ENCODE measurements at places on chromosomes 4 and X. TPM values are rescaled to one million over a fixed set of nuclear protein-coding genes. Genes with fewer than 3 reads are reported as not detected.

The BGN gene
- 298 TPM for polyA plus RNA-seq

GRCh38 chr4:83356899-83357661, 22.4 kb upstream of the HPSE start:
- H3K36me3 ChIP-seq, result no peaks in the 10 kb centered on the region
- H3K27me3 ChIP-seq, result no peaks in the 10 kb centered on the region
- peak; percentile 91 for DNase-seq
- H3K27ac ChIP-seq, result peak overlapping the region; percentile 76
- H3K4me1 ChIP-seq, result peaks cover 6% of the 10 kb centered on the region
- H3K4me3 ChIP-seq, result no peak overlapping the region

GRCh38 chr4:22478426-22478825, 37.4 kb downstream of the ADGRA3 start:
- DNase-seq, result no peak
- H3K36me3 ChIP-seq, result no peaks in the 10 kb centered on the region
- H3K27ac ChIP-seq, result no peak overlapping the region
- H3K4me1 ChIP-seq, result peaks cover 11% of the 10 kb centered on the region
- H3K4me3 ChIP-seq, result no peak overlapping the region
- H3K27me3 ChIP-seq, result no peaks in the 10 kb centered on the region

- H3K4me3 ChIP-seq, result no peak overlapping the region
- H3K27me3 ChIP-seq, result no peaks in the 10 kb centered on the region
- no peak overlapping the region for H3K27ac ChIP-seq
- H3K4me1 ChIP-seq, result no peaks in the 10 kb centered on the region
- no peak for DNase-seq
- no peaks in the 10 kb centered on the region for H3K36me3 ChIP-seq
Observed at GRCh38 chrX:99142745-99143144, 1267.3 kb downstream of the PCDH19 start.

DNA sequence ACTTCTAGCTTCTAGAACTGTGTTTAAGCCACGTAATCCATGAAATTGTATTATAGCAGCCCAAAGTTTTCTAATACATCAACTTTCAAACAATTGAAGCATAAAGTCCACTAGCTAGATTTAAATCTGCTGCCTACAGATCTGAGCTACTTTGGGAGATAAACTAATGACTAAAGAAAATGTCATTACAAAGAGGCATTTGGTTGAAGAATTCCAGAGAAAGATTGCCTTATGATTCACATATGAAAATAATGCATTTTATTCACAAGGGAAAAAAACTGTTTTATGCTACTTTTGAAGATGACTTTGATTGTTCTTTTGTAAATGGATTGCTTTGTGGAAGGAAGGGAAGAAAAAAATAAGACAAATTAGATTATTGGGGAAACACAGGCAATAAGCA, 124.1 kb upstream of the SLIT2 start:
- peaks cover 1% of the 10 kb centered on the region for H3K4me1 ChIP-seq
- H3K4me3 ChIP-seq, result no peak overlapping the region
- DNase-seq, result peak; percentile 70

DNA sequence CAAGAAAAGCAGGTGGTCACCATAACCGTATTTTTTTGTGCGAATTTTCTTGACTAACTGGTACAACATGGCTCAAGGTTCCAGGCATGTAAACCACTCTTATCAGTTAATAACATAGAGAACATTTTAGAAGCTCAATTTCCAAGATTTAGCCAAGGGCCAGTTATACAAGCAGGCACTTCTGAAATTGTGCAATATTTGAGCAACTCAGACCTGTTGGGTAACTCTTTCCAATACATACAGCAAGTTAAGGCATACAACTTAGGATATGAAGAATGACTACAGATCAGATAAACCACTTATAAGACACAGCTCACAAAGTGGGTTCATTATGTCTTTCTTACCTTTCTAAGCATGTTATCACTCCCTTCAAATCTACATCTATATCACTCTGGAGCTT, 43.9 kb downstream of the ZNF280C start:
- H3K4me3 ChIP-seq, result no peak overlapping the region
- no peaks in the 10 kb centered on the region for H3K27me3 ChIP-seq
- no peaks in the 10 kb centered on the region for H3K4me1 ChIP-seq
- no peak for DNase-seq
- H3K27ac ChIP-seq, result no peak overlapping the region

The GK gene
- 7.6 TPM for polyA plus RNA-seq

GRCh38 chrX:23887918-23888317, 19.8 kb downstream of the APOO start:
- no peak for DNase-seq
- H3K27me3 ChIP-seq, result no peaks in the 10 kb centered on the region
- no peak overlapping the region for H3K4me3 ChIP-seq
- no peaks in the 10 kb centered on the region for H3K36me3 ChIP-seq

GRCh38 chr4:37644962-37645361, 41.2 kb downstream of the RELL1 start:
- H3K27ac ChIP-seq, result no peak overlapping the region
- peak; percentile 91 for DNase-seq
- H3K4me3 ChIP-seq, result no peak overlapping the region
- peaks cover 4% of the 10 kb centered on the region for H3K4me1 ChIP-seq

The TCEANC gene
- polyA plus RNA-seq, result 0.53 TPM

The MSX1 gene
- polyA plus RNA-seq, result 6.0 TPM

DNA sequence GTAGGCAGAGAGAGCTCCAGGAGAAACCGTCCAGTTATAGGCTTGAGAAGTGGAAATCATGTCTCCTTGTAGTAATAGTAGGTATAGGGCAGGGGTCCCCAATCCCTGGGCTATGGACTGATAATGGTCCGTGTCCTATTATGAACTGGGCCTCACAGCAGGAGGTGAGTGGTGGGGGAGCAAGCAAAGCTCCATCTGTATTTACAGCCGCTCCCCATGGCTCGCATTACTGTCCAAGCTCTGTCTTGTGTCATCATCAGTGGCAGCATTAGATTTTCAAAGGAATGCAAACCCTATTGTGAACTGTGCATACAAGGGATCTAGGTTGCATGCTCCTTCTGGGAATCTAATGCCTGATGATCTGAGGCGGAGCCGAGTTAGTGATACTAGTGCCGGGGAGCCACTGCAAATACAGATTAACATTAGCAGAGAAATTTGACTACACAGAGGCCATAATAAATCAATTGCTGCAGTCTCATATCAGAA, 67.6 kb downstream of the MRPL1 start:
- DNase-seq, result no peak
- H3K27me3 ChIP-seq, result no peaks in the 10 kb centered on the region
- no peak overlapping the region for H3K27ac ChIP-seq
- H3K36me3 ChIP-seq, result no peaks in the 10 kb centered on the region

- no peaks in the 10 kb centered on the region for H3K36me3 ChIP-seq
- no peak overlapping the region for H3K4me3 ChIP-seq
- no peak for DNase-seq
- H3K27me3 ChIP-seq, result no peaks in the 10 kb centered on the region
Observed at GRCh38 chr4:155950461-155950860, 3.2 kb downstream of the CTSO start.

The ADH1A gene
- not detected for polyA plus RNA-seq

DNA sequence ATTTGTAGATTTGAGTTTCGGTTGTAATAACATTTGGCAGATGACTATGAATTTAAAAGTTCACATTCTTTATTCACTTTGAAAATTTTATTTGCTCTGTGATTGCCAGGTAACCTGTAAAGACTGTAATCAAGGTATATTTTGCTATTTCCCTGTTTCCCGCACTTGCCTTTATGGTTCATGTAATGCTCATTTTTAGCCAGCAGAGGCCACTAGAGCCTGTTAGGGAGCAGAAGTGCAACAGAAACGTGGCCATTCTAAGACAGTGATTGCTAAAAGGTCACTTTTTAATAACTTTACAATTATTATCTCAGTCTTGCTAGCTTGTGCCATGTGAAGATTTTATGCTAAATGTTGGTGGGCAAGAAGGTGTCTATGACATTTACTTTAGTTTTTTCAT, 12.4 kb downstream of the YIPF6 start:
- H3K27me3 ChIP-seq, result no peaks in the 10 kb centered on the region
- no peak overlapping the region for H3K4me3 ChIP-seq
- no peak overlapping the region for H3K27ac ChIP-seq
- H3K4me1 ChIP-seq, result no peaks in the 10 kb centered on the region
- DNase-seq, result peak; percentile 48

GRCh38 chr4:38344929-38345328, 319.1 kb upstream of the KLF3 start:
- H3K27ac ChIP-seq, result no peak overlapping the region
- no peak overlapping the region for H3K4me3 ChIP-seq
- DNase-seq, result no peak
- H3K36me3 ChIP-seq, result no peaks in the 10 kb centered on the region
- H3K27me3 ChIP-seq, result peaks cover 4% of the 10 kb centered on the region

All from IMR-90 (cell line).